Mesothelial cell of epicardium (in vitro differentiated cells): ENCODE measurements at places on chromosomes 3 and 15. TPM values are rescaled to one million over a fixed set of nuclear protein-coding genes. Genes with fewer than 3 reads are reported as not detected.

DNA sequence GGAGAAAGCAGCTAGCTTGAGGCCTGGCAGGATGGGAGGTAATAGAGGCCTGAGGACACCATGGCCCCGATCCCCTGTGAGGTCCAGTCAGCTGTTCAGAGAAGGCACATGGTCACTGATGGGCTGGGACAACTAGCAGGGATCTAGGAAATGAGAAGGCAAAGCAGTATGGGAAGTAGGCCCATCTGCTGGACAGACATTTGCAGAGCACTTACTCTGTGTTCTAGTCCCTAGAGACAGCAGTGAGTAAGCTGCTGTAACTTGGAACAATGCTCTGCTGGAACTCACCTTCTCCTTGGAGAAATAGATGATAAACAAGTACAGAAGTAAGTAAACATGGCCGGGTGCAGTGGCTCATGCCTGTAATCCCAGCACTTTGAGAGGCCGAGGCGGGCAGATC, 7.1 kb downstream of the ECE2 start:
- H3K4me3 ChIP-seq: no peak overlapping the region
- no peaks in the 10 kb centered on the region for H3K4me1 ChIP-seq
- peaks cover 74% of the 10 kb centered on the region for H3K27me3 ChIP-seq
- H3K36me3 ChIP-seq: no peaks in the 10 kb centered on the region
- H3K27ac ChIP-seq: no peak overlapping the region

GRCh38 chr3:43786102-43786501, 95.4 kb downstream of the ABHD5 start:
- H3K27me3 ChIP-seq: peaks cover 63% of the 10 kb centered on the region
- H3K27ac ChIP-seq: no peak overlapping the region
- no peaks in the 10 kb centered on the region for H3K4me1 ChIP-seq
- H3K36me3 ChIP-seq: no peaks in the 10 kb centered on the region
- no peak overlapping the region for H3K4me3 ChIP-seq
- DNase-seq: no peak

DNA sequence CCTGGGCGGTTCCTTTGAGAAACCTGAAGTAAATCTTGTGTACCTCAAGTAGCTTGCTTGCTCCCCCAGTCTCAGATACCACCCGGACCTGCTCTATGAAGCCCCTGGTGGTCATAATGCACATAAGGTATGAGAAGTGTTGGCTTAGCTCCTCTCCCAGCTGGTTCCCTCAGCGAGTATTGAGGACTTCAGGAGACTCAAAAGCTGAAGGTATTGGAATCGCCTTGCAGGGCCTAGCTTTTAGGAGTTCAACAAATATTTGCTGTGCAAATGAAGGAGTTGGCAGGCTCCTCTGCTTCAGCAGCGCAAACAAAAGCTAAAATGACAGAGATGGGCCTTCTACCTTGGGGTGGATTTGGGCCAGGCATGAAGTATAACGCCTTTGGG, 1.7 kb downstream of the CMTM8 start:
- H3K36me3 ChIP-seq: peaks cover 4% of the 10 kb centered on the region
- H3K4me3 ChIP-seq: peak overlapping the region; percentile 80
- no peak overlapping the region for H3K27ac ChIP-seq
- H3K4me1 ChIP-seq: peaks cover 27% of the 10 kb centered on the region
- DNase-seq: no peak
- peaks cover 7% of the 10 kb centered on the region for H3K27me3 ChIP-seq

DNA sequence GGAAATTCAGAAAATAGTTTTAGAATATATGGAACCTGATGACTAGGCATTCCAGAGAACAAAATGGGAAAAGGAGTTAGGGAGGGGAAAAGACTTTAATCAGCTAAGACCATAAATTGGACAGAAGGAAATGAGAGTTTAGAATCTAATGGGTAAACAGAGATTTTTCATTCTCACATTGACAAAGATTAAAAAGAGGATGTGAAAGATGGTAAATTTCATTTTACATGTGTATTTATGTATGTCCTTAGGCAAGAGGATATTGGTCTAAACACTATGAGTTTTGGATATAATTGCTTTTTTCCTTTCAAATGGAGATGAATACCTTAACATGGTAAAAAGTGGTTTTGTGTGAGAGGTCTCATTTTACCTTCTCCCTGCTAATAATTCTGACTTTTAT, 1021.9 kb downstream of the NSUN3 start:
- H3K27ac ChIP-seq: no peak overlapping the region
- peaks cover 6% of the 10 kb centered on the region for H3K4me1 ChIP-seq
- no peaks in the 10 kb centered on the region for H3K36me3 ChIP-seq
- no peaks in the 10 kb centered on the region for H3K27me3 ChIP-seq
- no peak overlapping the region for H3K4me3 ChIP-seq

DNA sequence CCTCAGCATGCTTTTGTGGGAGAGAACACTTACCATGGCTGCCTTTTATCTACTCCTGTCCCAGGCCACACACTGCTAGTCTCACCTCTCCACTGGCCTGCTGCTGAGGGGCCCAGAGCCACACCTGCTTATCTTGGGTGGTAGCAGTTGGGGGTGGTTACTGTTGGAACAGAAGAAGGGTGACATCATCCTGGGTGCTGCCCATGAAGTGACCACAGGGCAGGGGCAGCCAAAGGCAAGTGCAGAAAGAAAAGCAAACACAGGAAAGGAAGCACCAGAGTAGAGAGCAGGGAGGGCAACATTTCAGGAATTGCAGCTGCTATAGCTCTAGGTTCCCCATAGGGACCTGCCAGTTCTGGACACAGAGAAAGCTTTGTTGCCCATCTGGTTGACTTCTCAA, 345.2 kb downstream of the VPS13C start:
- no peaks in the 10 kb centered on the region for H3K36me3 ChIP-seq
- no peak overlapping the region for H3K27ac ChIP-seq
- no peaks in the 10 kb centered on the region for H3K4me1 ChIP-seq
- no peak overlapping the region for H3K4me3 ChIP-seq
- H3K27me3 ChIP-seq: peaks cover 20% of the 10 kb centered on the region

DNA sequence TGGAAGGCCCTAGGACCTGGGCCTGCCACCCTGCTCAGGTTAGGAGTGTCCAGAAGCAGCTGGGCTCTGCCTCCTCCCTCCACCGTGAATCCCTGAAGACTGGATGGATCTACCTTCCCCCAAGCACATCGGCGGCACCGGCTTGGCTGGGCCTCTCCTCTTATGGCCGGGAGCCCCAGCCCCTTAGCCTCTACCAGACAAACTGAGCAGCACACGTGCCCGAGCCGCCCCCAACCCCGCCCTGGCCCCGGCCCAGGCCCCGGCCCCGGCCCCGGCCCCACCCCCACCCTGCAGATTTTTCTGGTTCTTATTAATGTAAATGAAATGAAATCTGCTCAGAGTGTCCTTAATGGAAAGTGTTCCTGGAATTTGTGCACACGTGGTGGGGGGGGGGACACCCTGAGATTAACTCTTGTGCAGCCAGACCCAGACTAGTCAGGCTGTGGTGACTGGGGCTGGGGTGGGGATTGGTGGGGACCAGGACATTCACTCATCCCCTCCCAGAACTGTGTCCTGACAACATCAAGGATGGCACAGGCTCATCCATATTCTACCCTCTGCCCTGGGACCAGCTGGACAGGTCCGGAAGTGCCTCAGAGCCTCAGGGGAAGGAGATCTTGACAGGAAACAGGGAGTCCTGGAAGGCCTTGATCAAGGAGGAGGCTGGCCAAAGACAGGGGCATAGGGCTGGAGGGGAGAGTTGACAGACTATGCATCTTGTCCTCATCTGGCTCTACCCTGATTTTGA, 30.9 kb upstream of the SEMA3F start:
- H3K27ac ChIP-seq: peak overlapping the region; percentile 86
- H3K27me3 ChIP-seq: no peaks in the 10 kb centered on the region
- DNase-seq: no peak
- peak overlapping the region; percentile 15 for H3K4me3 ChIP-seq
- H3K36me3 ChIP-seq: no peaks in the 10 kb centered on the region
- H3K4me1 ChIP-seq: peaks cover 56% of the 10 kb centered on the region

- H3K27ac ChIP-seq: peak overlapping the region; percentile 37
- no peak for DNase-seq
- H3K4me1 ChIP-seq: peaks cover 34% of the 10 kb centered on the region
- no peaks in the 10 kb centered on the region for H3K36me3 ChIP-seq
- no peaks in the 10 kb centered on the region for H3K27me3 ChIP-seq
Measured at GRCh38 chr3:117790235-117790987, 1080.8 kb downstream of the TUSC7 start.

GRCh38 chr3:134291319-134292254, 40.9 kb upstream of the RYK start:
- no peak for DNase-seq
- H3K27me3 ChIP-seq: no peaks in the 10 kb centered on the region
- H3K36me3 ChIP-seq: peaks cover 2% of the 10 kb centered on the region
- peak overlapping the region; percentile 73 for H3K27ac ChIP-seq
- no peak overlapping the region for H3K4me3 ChIP-seq
- H3K4me1 ChIP-seq: peaks cover 23% of the 10 kb centered on the region

- no peaks in the 10 kb centered on the region for H3K4me1 ChIP-seq
Measured at GRCh38 chr15:89904519-89904918, 8.2 kb downstream of the ARPIN start.

DNA sequence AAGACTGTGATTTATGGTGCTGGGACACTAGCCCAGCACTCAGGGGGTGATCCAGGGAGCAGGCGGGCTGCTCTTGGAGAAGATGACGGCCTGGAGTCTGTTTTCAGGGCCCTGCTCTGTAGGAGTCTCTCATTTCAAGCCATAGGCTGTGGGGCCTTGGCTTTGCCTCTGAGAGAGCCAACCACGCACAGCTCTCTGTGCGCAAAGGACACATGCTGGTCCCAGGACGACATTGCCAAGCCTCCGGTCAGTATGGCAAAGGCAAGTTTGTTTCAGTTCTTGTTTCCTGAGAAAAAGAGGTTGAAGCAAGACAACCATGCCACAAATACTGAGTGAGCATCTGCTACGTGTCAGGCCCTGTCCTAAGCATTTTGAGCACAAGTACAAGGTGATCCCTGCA, 197.1 kb downstream of the EPHB1 start:
- peaks cover 47% of the 10 kb centered on the region for H3K27me3 ChIP-seq
- no peaks in the 10 kb centered on the region for H3K36me3 ChIP-seq
- DNase-seq: no peak
- H3K4me1 ChIP-seq: no peaks in the 10 kb centered on the region

DNA sequence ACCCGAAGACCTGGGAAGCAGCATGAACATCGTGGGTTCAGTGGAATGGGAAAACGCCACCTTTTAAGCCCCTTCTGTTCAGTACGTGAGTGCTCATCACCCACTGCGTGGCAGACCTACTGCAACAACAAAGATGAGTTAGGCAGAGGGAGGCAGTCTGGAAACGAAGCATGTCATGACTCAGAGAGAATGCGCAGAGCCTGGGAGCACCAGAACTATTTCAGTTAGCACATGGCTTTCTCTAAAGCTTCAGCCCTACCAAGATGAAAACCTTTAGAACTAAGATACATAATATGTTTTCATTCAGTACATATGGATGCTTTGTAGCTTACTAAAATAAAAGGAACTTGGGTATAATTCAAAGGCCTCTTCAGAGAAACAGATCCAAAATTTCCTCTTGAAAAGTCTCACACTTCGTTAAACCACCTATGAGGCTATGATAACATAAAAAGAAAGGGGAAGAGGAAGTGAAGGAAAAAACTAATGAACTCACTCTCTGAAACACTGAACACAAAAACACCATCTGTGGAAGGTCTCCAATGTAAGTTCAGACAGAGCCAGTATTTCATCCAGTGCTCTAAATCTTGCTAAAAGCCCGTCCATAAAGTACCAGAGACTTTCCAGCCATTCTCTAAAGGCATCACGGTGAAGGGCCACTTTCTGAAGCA, 140.1 kb downstream of the OCA2 start:
- no peaks in the 10 kb centered on the region for H3K4me1 ChIP-seq
- H3K27me3 ChIP-seq: no peaks in the 10 kb centered on the region
- H3K4me3 ChIP-seq: no peak overlapping the region

GRCh38 chr15:90591524-90591923, 61.8 kb downstream of the CRTC3 start:
- peaks cover 19% of the 10 kb centered on the region for H3K36me3 ChIP-seq
- H3K27ac ChIP-seq: peak overlapping the region; percentile 72
- H3K4me3 ChIP-seq: no peak overlapping the region
- DNase-seq: no peak
- H3K4me1 ChIP-seq: peaks cover 19% of the 10 kb centered on the region

The ANO10 gene
- 27.1 to 30.5 TPM (median 29.8 TPM) in 3 replicates for total RNA-seq

The TMC3 gene
- 0.04 to 0.05 TPM in 2 of 3 replicates, not detected in the other for total RNA-seq

The CTDSPL2 gene
- total RNA-seq: 73.3 to 76.3 TPM (median 74.7 TPM) in 3 replicates

The C3orf85 gene
- total RNA-seq: not detected in 3 replicates

The ULK4 gene
- 10.0 to 11.7 TPM (median 10.7 TPM) in 3 replicates for total RNA-seq

The CLSTN2 gene
- total RNA-seq: 14.4 to 18.2 TPM (median 17.3 TPM) in 3 replicates

The FOXL2NB gene
- total RNA-seq: not detected in 3 replicates

The ST6GAL1 gene
- total RNA-seq: 38.7 to 50.3 TPM (median 45.8 TPM) in 3 replicates
